ENCODE measurements at places on chromosomes 2 and 18.

- DNase-seq, result peak; percentile 73
Measured at GRCh38 chr2:64454386-64455332, 697 bp downstream of the LGALSL start.

GRCh38 chr2:8379549-8379948 is 302.3 kb upstream of the ID2 start:
- no peak for DNase-seq

- no peak for DNase-seq
Measured at GRCh38 chr2:231494669-231495068, 30.4 kb upstream of the NCL start.

DNA sequence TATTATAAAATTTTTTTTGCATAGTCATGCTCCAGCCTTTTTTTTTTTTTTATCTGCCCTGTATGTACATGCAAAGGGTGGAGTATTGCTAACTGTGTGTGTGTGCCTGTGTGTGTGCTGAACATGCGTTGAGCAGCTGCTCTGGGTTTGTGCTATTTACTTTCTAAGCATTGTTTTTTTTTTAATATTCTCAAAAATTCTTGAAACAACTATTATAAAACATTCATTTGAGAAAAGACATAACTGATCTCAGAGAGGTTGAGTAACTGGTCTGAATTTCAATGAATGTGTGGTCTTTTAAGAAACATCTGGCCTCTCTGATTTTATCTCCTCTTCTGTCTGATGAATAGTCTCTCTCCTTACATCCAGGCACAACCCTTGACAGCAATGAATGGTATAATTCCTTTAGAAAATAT is 366.0 kb upstream of the SLC14A2 start:
- no peak for DNase-seq

DNA sequence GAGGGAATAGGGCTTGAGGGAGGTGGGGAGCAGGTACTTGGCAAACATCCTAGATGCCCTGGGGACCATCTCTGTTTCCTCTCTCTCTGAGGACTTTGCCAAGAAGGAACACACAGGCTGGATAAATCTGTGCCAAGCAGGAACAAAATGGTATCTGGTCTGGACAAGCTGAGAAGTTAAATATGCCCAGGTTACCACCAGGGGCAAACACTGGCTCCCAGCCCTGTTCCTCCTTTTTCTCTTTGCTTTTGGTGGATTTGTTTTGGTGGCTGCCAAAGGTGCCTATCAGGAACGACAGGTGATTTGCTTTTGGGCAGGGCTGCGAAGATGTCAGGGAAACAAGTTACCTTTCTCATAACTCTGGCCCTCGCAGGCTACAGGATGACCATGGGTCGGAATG is 227.5 kb upstream of the SMAD2 start:
- DNase-seq, result no peak

DNA sequence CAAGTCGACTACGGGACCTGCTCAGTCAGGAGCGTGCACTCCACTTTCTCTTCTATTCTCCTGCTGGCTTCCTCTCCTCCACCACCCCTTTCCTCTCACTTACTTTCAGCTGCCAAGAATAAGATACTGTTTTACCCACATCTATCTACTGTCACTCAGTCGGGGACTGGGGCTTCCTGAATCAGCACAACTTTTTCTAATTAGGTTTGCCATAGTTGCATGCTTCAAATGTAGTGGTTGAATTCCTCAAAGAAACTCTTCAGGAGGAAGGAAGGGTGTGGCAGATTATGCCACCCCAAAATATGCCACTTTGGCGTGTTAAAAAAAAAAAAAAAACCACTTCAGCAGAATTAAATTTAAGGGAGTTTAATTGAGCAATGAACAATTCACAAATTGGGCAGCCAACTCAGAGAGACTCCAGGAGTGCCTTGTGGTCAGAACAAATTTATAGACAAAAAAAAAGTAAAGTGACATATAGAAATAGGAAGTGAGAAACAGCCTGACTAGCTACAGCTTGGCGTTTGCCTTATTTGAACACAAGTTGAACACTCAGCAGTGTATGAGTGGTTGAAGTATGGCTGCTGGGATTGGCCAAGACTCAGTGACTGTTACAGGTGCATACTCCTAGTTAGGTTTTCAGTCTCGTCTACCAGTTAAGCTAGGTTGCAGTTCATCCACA is 32.5 kb upstream of the RMDN2 start:
- no peak for DNase-seq

DNA sequence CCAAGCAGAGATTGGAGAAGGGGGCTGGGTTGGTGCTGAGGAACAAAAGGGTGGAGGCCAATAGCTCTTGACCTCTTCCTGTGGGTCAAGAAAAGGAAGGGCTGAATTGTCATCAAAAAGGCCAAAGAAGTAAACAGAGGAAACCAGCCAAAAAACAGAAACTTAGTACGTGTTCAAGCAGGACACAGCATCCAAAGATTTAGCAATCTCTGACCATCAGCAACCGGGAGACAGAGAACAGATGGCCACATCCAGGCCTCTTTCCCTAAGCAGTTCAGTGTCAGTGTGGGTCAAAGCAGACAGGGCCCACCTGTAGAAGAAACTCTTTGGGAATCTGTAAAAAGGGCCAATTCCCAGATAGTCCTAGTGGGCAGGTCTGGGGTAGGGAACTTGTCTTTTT is 2.9 kb downstream of the DNPEP start:
- no peak for DNase-seq

GRCh38 chr2:223104336-223105132 is 52.5 kb downstream of the KCNE4 start:
- no peak for DNase-seq

- no peak for DNase-seq
Measured at GRCh38 chr2:157890969-157891642, 15.0 kb upstream of the ACVR1 start.

GRCh38 chr2:237475704-237476141 is 11.3 kb upstream of the MLPH start:
- peak; percentile 70 for DNase-seq

GRCh38 chr2:120550893-120551446 is 184.7 kb upstream of the GLI2 start:
- no peak for DNase-seq

All from activated T-cell treated with anti-CD3 and anti-CD28 coated beads, Interleukin-2, amount 50 U/mL, for 72 hours (primary cell).